ENCODE measurements at places on chromosomes 4 and X.

- no peak for DNase-seq
These were observed 38.5 kb upstream of the UGT2B7 start for GRCh38 chr4:69057620-69058409.

DNA sequence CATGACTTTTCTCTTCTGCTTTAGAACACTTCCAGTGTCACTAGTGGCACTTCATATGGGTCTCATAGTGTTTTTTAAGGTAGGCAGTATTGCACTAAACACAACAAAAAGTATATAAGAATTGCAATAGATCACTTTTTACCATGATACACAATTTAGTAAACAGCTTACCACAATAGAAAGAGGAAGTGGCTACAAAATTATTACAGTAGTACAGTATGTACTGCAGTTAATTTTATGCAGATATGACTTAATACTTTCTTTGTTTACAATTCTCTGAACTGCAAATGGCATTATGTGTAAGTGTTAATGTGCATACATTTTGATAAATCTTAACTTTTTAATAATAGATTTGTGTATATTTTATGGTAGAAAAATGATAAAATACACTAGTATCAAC is 157.3 kb downstream of the RRAGB start:
- DNase-seq, result no peak

- DNase-seq, result no peak
These were observed 62.8 kb downstream of the RWDD4 start for GRCh38 chr4:183596067-183596757.

DNA sequence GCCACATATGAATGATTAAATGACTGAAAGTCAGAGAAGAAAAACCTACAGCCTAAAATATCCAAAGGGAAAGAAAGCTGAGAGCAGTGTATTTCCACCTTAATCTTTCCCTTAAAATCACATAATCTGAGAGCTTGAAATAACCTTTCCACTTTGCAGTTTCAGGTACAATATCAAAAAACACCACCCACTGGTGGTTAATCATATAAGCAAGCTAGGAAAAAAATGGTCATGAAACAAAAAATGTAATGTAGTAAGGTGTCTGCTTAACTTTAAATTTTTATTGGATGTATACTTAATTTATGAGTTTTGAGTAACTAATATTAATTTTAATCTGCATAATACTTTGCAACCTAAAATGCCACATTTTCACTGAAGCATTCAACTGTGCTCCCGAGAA is 3.2 kb downstream of the PRDM5 start:
- no peak for DNase-seq

- DNase-seq, result no peak
These were observed 25.2 kb upstream of the SLC25A6 start for GRCh38 chrX:1416965-1417760.

- DNase-seq, result no peak
These were observed 60.0 kb downstream of the SSX7 start for GRCh38 chrX:52594658-52595057.

DNA sequence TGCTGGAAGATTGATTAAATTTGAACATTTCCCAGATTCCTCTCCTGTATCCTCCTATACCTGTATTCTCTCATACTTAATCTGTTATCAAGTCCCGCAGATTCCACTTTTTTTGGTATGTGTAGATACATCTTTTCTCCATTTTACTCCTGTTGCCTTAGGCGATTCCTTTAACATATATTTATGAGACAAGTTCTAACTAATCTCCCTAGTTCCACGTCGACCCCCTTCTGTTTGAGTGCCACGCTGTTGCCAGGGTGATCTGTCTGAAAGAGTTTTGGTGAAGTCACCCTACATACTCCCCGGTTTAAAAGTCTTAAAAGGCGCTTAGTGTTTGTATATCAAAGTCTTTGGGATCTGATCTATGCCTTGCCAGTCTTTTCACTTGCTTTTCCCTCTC is 2.4 kb downstream of the HNRNPH2 start:
- DNase-seq, result no peak

DNA sequence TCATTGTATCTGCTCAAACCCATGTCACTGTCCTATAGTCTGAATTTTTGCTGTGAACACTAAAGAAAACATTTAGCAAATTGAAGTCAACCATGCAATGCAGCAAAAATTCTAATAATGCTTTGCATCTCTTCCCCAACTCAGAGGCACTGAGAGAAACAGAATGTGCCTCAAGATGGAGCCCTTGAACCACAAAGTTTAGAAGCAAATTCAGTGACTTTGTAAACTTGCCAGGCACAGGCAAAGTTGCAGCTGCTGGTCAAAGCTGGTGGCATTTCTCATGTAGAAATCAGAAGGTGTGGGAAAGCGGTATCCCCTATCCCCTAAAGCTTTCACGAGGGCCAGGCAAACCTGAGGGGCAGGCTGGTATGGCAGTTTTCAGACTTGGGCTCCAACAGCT is 121.7 kb upstream of the DIPK2B start:
- no peak for DNase-seq
